ENCODE measurements at places on chromosomes 4 and X. TPM values are rescaled to one million over a fixed set of nuclear protein-coding genes. Genes with fewer than 3 reads are reported as not detected.

DNA sequence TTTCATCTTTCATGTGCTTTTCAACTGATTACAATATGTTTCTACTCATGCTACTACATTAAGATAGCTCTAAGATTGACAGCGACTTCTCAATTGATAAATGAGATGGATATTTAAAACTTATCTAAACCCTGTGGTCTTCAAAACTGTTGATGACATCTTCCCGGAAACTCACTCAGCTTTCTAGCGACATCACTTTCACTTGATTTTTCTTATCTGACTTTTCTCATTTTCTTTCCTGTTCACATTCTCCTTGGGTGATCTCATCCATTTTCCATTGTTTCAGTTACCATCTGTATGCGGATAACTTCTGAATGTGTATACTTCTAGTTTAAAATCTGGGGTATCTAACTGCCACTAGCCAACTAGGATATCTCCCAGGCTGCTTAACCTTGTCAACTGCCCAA, 3.1 kb downstream of the POLR2B start:
- no peak for DNase-seq
- peak overlapping the region; percentile 100 for H3K4me3 ChIP-seq
- peaks cover 2% of the 10 kb centered on the region for H3K27me3 ChIP-seq
- peaks cover 46% of the 10 kb centered on the region for H3K4me1 ChIP-seq
- peaks cover 3% of the 10 kb centered on the region for H3K36me3 ChIP-seq
- no peak overlapping the region for H3K27ac ChIP-seq

- H3K4me1 ChIP-seq = no peaks in the 10 kb centered on the region
- no peak overlapping the region for H3K4me3 ChIP-seq
- no peak overlapping the region for H3K27ac ChIP-seq
- peaks cover 4% of the 10 kb centered on the region for H3K36me3 ChIP-seq
These were observed 35.4 kb downstream of the CEP44 start for GRCh38 chr4:174318829-174319764.

DNA sequence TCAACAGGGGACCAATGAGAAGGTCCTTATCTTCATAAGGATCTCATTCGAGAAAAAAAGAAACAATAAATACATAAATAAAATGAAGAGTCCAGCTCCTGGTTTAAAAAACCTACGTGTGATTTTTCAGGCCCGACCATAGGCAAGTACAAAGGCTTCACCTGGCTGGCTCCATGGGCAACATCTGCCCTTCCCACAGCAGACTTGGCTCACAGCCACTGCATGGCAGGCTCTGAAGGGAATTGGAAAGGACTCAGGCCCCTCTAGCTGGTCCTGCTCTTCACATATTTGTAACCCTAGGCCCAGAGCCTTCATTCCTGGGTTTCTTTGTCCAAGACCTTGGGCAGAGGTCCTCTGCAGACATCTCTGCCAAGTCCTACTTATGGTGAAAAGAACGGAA, 228.1 kb downstream of the QDPR start:
- H3K27me3 ChIP-seq = no peaks in the 10 kb centered on the region
- DNase-seq = no peak
- no peak overlapping the region for H3K27ac ChIP-seq
- no peaks in the 10 kb centered on the region for H3K36me3 ChIP-seq
- no peaks in the 10 kb centered on the region for H3K4me1 ChIP-seq

- H3K36me3 ChIP-seq = no peaks in the 10 kb centered on the region
- H3K4me1 ChIP-seq = peaks cover 32% of the 10 kb centered on the region
- no peak overlapping the region for H3K27ac ChIP-seq
- H3K27me3 ChIP-seq = no peaks in the 10 kb centered on the region
These were observed 530.4 kb upstream of the IGFBP7 start for GRCh38 chr4:57640391-57641100.

The GAGE12E gene
- total RNA-seq = not detected

The SSX4 gene
- total RNA-seq = not detected

The UGT2A3 gene
- not detected for total RNA-seq

The GABRG1 gene
- total RNA-seq = not detected

The FGF5 gene
- total RNA-seq = not detected

All from neural crest cell (in vitro differentiated cells).